ENCODE measurements at places on chromosomes 2 and 18. TPM values are rescaled to one million over a fixed set of nuclear protein-coding genes. Genes with fewer than 3 reads are reported as not detected.

PMAIP1 gene
- 53.5 TPM for total RNA-seq

GALNT5 gene
- total RNA-seq = 3.0 TPM

DLX2 gene
- total RNA-seq = 1.9 TPM

DPYSL5 gene
- not detected for total RNA-seq

CDK15 gene
- total RNA-seq = 0.06 TPM

RAX gene
- not detected for total RNA-seq

OR6B2 gene
- not detected for total RNA-seq

SERPINB12 gene
- total RNA-seq = not detected

SERPINB13 gene
- total RNA-seq = not detected

KIAA2012 gene
- total RNA-seq = not detected

SLC8A1 gene
- 4.5 TPM for total RNA-seq

GPAT2 gene
- not detected for total RNA-seq

L3MBTL4 gene
- 1.2 TPM for total RNA-seq

ARHGAP15 gene
- not detected for total RNA-seq

INO80D gene
- total RNA-seq = 7.4 TPM

Measured in NCI-H460 (cell line).